ENCODE measurements at places on chromosomes 12 and 14.

GRCh38 chr14:45251912-45252311 is 1.1 kb downstream of the MIS18BP1 start:
- DNase-seq: no peak

DNA sequence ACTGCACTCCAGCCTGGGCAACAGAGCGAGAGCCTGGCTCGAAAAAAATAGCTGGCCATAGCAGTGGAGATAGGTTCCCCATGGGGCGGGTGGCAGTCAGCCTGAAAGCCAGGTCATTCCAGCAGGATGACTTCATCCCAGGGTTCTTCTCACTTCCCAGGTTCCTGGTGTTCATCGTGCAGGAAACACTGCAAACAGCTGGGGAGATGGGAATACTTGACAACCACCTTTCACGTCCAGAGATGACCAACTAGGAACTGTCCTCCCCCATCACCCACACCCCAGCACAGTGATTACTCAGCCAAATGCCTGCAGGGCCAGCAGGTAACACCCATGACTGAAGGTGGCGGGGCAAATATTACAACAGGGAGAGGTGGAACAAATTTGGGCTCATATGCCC is 1.7 kb downstream of the VSIG10 start:
- DNase-seq: no peak

GRCh38 chr12:21568115-21568514 is 36.5 kb downstream of the GYS2 start:
- DNase-seq: no peak

DNA sequence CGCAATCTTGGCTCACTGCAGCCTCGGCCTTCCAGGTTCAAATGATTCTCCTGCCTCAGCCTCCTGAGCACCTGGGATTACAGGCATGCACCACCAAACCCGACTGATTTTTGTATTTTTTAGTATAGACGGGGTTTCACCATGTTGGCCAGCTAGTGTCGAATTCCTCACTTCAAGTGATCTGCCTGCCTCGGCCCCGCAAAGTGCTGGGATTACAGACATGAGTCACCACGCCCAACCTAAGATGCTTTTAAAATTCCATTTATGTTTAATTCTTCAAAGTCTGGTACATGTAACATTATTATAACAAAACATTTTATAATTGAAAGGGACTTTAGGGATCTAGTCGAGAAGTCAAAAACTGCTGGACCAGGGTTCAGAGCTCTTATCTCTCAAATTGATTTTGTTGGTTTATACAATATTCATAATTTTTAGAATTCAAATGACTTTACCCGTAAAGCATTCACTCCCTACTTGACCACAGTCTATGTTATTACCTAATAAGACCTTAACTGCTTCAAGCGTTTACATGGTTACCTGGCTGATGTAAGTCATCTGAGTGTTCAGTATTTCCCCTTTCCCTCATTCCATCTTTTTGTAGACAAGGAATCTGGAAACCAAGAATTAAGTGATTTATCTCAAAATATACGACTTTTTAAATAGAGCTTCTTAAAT is 28.2 kb downstream of the RAP1B start:
- DNase-seq: no peak

DNA sequence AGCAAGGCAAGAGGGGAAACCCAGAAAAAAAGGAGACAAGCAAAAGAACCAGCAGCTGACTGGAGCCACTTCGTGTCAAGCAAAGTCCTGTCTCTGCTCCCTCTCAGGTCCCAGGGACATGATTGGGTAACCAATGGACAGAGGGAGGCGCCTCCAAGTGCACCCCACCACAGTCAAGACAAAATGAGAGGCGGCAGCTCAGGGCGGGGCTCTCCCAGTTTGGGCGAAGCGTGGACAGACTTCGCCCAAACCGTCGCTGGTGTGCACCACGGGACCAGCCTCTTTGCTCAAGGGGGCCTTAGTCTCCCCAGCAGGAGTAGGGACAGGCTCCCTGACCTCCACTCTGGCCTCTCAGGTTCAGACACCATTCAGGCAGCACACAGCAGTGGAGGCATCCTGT is 1.5 kb upstream of the BEGAIN start:
- no peak for DNase-seq

DNA sequence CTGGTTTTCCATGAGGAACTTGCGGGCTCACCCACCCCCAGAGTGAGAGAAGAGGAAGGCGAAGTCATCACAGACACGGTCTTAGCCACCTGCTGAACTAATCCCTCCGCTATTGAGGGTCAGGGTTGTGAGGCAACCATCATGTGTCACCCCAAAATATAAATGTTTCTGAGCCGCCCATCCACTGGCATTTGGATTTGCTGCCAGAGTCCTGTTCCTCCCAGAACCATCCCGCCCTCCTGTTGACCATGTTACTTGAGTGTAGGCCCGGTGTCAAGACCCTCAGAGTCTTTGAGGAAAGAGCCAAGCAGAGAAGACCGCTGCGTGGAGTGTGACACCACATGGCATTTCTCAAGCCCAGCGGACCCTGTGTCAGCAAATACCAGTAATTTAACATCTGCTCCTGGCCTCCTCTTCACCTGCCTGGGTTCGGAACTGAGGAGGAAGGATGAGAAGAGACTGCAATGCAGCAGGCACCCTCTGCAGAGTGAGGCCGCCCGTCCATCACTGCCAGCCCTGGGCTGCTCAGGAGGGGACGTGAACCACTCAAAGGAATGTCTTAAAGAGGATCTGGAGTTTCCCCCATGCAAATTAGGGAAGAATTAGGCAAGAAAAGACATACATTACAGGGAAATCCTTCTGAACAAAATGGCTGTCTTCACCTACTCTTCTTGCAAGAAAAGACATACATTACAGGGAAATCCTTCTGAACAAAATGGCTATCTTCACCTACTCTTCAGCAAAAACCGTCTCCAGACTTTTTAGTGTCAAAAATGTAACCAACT is 100.4 kb downstream of the FBXL14 start:
- DNase-seq: no peak

Measured in GM23338 (cell line).